Epithelial cell of proximal tubule (primary cell): ENCODE measurements at places on chromosomes 6 and 20. TPM values are rescaled to one million over a fixed set of nuclear protein-coding genes. Genes with fewer than 3 reads are reported as not detected.
A peak's percentile ranks its signal among the peaks of the same experiment; 100 is the strongest.

- no peak for DNase-seq
These were observed 35.6 kb downstream of the TBC1D7 start for GRCh38 chr6:13292774-13293173.

Gene ATP6V1G2
- total RNA-seq, result 0.14 and 0.52 TPM in 2 replicates

GRCh38 chr6:15109338-15110090 lies 136.4 kb upstream of the JARID2 start:
- no peak for DNase-seq

DNA sequence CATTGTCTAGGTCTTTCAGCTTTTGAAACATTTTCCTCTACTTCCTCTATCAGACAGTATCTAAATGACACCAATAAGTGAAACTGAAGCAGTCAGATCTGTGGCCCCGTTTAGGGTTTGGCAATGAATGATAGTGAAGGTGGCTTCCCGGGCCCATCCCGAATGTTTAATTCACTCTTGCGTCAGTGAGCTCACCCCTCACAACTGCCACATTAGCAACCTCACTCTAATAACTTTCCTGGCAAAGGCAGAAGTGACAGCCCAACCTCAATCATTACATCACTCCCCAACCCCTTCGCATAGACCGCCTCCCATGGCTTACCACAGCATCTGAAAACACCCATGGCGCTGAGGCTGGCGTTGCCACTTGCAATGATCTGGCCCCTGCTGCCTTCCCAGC lies 92.4 kb upstream of the CD83 start:
- DNase-seq, result no peak

Gene PKHD1
- 1.7 and 1.9 TPM in 2 replicates for total RNA-seq

DNA sequence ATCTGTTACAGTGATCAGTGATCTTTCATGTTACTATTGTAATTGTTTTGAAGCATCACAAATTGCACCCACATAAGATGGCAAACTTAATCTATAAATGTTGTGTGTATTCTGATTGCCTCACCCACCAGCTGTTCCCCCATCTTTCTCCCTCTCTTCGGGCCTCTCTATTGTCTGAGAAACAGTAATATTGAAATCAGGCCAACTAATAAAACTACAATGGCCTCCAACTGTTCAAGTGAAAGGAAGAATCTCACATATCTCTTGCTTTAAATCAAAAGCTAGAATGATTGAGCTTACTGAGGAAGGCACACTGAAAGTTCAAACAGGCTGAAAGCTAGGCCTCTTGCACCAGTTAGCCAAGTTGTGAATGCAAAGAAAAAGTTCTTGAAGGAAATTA lies 141.2 kb downstream of the CDK19 start:
- no peak for DNase-seq

Gene ZSCAN23
- total RNA-seq, result 0.87 and 2.6 TPM in 2 replicates

GRCh38 chr6:14876778-14877613 lies 368.9 kb upstream of the JARID2 start:
- peak; percentile 43 for DNase-seq

GRCh38 chr6:102068349-102068929 lies 674.9 kb downstream of the GRIK2 start:
- DNase-seq, result no peak

GRCh38 chr20:11344939-11345338 lies 572.8 kb upstream of the BTBD3 start:
- no peak for DNase-seq

Gene LPIN3
- total RNA-seq, result 9.3 and 17.8 TPM in 2 replicates

Gene TFAP2A
- 6.4 and 17.8 TPM in 2 replicates for total RNA-seq

Gene LST1
- not detected in 2 replicates for total RNA-seq

- DNase-seq, result peak; percentile 60
These were observed 8.7 kb upstream of the RAMACL start for GRCh38 chr6:166595061-166595780.

GRCh38 chr20:24436160-24436559 lies 33.3 kb upstream of the SYNDIG1 start:
- no peak for DNase-seq

- no peak for DNase-seq
These were observed 21.8 kb downstream of the PKHD1 start for GRCh38 chr6:52065621-52066020.

- no peak for DNase-seq
These were observed 1.6 kb downstream of the TBC1D20 start for GRCh38 chr20:460707-461106.

DNA sequence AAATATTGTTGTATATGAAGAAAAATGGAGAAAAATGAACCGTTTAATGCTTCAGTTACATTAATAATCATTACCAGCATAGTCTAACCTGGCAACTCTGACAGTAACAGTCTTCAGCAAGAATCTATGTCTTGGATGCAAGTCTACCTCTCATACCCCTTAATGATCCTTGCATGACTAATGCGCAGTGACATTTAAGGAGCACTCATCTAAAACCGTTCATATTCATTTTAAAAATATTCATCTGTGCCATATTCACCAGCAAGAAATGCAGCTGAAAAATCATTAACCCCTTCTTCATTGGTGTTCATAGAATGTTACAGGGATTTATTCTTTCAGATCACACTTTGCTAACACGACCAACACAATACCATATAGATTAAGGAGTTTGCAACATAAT lies 227.2 kb upstream of the ASCC3 start:
- no peak for DNase-seq

Gene CFB
- 0.81 and 2.2 TPM in 2 replicates for total RNA-seq

DNA sequence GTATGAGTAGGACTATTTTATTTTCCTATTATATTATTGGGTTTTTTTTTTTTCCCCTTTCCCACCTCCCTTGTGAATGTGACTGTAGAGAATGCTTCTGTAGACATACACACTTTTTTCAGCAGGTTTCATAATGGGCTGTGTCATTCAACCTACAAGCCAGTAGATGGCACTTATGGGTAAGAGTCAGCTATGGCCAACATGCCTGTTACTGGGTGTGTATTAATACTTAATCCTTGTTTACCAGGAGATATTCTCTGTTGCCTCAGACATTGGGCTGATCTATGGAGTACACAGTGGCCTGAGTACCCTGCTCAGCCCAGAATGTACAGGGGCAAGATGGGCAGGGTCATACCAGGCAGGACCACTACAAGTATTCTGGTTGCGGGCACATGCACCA lies 382.5 kb downstream of the EPHA7 start:
- DNase-seq, result peak; percentile 13

DNA sequence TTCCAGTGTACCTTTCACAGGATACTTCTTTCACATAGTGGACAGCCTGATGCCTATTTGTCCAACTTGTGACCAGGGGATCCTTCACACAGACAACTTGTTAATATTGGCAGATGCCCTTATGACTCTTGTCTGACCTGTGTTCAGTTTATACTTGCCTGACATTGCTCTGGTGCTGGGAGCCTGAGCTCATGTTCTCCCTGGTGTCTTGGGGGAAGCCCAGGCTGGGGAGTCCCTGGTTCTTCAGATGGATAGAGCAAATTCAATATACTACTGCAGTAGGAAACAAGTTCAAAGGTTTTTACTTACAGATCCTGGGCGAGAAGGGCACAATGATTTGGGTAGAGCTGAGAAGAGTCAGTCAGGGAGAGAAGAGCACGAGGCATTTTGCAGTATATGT lies 76.1 kb downstream of the NKAIN2 start:
- DNase-seq, result no peak

Gene COL9A3
- 2.8 and 4.6 TPM in 2 replicates for total RNA-seq

DNA sequence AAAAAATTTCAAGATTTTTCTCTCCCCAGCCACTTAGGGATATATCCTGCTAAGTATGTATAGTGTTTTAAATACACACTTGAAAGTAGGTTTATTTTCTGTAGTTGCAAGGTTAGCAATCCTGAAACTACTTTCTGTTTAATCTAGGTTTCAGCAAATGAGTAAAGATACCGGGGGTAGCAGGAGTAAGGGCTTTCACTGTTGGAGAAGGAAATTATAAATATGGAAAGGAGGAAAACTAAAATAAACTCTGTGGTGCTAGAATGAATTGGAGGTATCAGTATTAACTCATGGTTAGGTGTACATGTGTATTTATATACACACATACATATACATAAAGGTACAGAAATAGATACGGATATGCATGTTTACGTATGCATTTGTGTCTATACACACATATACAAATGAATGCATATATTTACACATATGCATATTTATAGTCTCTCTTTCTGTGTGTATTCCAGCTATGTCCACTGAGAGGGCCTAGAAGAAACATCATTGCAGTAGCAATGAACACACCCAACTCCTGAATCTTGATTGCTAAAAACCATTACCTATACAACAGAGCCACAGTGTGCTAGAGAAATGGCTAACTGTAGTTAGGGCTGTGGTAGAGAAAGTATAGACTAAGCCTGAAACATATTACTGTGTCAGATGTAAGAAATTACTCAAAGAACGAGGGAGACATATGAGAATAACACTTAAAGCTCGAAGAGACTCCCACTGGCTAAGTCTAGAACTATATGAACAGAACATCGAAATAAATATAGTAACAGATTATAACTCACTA lies 95.9 kb upstream of the EMILIN3 start:
- DNase-seq, result no peak

Gene MICB
- total RNA-seq, result 13.0 and 40.9 TPM in 2 replicates

Gene VGLL2
- not detected in 2 replicates for total RNA-seq

- no peak for DNase-seq
These were observed 1.6 kb upstream of the CEBPB start for GRCh38 chr20:50188879-50189680.

DNA sequence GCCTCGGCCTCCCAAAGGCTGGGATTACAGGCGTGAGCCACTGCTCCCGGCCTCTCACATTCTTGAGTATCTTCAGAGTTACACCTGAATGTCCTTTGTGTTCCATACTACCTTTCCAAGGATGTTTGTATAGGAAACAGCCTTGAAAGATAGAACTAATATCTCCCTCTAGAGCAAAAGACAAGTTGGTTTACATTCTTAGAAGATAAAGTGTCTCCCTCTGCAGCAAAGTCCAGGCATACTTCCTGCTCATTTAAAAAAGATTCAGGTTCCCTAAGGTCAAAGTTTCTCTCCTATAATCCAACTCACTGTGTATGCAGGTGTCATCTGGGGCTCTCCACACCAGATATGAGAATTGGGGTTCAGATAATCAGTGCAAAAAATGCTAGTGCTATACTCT lies 224.4 kb downstream of the TPBG start:
- DNase-seq, result no peak

DNA sequence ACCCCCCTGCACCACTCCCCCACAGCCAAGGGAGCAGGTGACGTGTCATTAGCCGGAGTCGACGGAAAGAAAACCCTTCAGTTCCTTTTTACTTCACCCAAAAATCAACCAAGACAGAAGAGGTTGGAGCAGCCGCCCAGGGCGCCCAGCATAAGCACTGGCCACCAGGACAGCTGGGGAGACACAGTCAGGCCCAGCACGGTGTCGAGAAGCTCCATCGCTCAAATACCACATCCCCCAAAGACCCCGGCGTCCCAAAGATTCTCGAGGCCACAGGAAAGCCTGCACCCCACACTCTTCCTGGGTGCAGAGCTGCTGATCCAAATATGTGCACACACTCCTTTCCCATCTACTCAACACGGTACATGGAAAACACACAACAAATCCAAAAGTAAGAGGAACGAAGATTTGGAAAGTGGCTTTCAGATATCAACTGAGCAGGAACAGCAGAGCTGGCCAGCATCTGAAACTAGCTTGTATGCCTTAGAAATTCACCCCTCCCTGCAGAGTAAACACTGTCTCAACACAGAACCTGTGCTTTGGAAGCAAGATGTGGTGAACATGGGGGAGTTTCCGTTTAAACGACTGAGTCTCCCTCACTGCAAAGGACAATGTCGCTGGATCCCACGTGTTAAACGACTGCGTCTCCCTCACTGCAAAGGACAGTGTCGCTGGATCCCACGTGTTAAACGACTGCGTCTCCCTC lies 54.6 kb downstream of the DLL1 start:
- no peak for DNase-seq

- no peak for DNase-seq
These were observed 48.4 kb downstream of the DHX35 start for GRCh38 chr20:39010496-39010895.

Gene NOX3
- total RNA-seq, result 0.07 TPM in 1 of 2 replicates, not detected in the other

- no peak for DNase-seq
These were observed 954 bp upstream of the BLCAP start for GRCh38 chr20:37528446-37529213.

GRCh38 chr6:149397384-149397783 lies 2.7 kb upstream of the SUMO4 start:
- no peak for DNase-seq

Gene EMILIN3
- 0.40 and 1.2 TPM in 2 replicates for total RNA-seq

GRCh38 chr6:73394577-73395354 lies at the start of gene DDX43:
TSS of gene DDX43 (plus strand) at chr6:73394828. CDS start at chr6:73394906, 78 bp downstream.
- no peak for DNase-seq

Gene LCA5
- total RNA-seq, result 1.5 and 1.7 TPM in 2 replicates

DNA sequence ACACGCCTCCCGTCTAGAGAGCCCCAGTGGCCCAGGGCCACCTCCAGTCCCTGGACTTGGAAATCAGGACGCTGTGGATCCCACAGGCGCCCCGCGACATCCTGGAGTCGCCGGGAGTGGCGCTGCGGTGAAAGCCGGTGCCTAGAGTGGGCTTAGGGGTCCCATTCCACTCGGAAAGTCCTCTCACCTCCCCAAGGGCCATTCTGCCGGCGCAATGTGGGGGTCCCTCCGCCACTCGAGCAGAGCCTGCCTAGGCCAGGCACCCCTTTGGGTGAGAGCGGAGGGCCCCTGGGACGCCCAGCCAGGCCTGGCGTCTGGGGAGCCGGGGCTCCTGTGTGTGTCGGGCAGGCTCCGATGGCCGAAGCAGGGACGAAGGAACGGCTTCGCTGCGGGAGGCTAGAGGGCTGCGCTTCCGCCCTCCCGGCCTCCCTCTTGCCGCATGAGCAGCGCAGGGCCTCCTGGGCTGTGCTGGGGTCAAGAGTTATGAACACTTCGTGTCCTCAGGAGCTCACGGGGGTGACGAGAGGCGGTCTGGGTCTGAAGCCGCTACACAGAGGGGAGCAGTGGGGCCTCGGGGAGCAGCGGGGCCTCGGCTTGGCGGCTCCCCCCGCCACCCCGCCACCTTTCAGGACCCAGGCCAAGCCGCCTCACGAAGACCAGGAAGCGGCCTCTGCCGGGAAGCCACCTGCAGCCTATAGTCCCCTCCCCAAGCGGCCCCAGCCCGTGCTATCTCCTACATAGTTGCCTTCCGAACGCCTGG lies 13.6 kb downstream of the POU3F2 start:
- DNase-seq, result no peak

DNA sequence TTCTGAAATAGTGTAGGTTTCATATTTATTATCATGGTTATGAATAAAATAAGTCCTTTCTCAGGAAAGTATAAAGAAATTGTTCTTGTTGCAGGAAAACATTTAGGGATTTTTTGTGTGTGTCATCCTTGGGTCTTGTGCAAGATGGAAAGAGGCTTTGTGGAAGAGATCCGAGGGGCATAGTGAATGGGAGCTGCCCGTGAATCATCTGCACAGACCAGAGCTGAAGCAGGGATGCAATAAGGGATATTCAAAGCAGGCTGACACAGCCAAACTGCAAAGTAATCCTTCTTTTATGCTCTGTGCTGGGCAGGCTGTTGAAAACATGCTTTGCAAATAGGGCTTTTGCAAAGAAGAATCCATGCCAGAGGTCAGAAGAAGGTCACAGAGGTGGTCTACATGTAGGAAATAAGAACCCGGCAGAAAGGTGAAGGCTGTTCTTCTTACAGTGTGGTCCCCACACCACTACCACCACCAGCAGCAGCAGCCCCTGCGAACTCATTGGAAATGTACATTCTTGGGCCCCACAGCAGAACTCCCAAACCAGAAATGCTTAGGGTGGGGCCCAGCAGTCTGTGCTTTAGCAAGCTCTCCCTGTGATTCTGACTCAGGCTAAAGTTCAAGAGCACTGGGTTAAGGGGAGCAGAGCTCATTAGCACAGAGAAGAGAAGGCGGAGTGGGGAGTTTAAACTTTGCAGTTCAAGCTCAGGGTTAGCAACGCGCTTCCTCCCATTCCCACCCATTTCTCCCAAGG lies 237.6 kb downstream of the QKI start:
- no peak for DNase-seq
